ENCODE measurements at places on chromosomes 5 and 9. TPM values are rescaled to one million over a fixed set of nuclear protein-coding genes. Genes with fewer than 3 reads are reported as not detected.

- H3K27me3 ChIP-seq, result no peaks in the 10 kb centered on the region
- no peak for DNase-seq
- no peak overlapping the region for H3K27ac ChIP-seq
- H3K36me3 ChIP-seq, result no peaks in the 10 kb centered on the region
Measured at GRCh38 chr9:101977614-101978210, 239.3 kb upstream of the GRIN3A start.

DNA sequence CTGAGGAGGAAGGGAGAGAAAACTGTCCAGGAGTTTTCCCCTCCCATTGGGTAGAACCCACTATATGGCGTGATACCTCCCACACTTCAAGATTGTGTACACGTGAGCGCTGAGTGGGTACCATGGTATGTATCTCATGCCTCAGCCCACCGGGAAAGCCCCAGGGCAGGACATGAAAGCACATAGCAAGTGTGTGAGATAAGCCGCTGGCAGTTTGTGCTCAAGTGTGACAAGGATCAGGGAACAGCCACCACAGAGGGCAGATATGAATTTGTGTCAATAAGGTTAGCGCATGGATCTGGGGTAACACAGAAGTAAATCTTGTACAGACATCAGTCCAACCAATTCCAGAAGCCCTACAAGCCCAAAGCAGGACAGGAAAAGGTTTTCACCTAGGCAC, 42.6 kb upstream of the NAA35 start:
- no peak overlapping the region for H3K4me3 ChIP-seq
- no peaks in the 10 kb centered on the region for H3K4me1 ChIP-seq
- H3K36me3 ChIP-seq, result no peaks in the 10 kb centered on the region
- DNase-seq, result no peak
- no peaks in the 10 kb centered on the region for H3K27me3 ChIP-seq

SPINK7 gene
- not detected for total RNA-seq

DNAI1 gene
- total RNA-seq, result not detected

DNA sequence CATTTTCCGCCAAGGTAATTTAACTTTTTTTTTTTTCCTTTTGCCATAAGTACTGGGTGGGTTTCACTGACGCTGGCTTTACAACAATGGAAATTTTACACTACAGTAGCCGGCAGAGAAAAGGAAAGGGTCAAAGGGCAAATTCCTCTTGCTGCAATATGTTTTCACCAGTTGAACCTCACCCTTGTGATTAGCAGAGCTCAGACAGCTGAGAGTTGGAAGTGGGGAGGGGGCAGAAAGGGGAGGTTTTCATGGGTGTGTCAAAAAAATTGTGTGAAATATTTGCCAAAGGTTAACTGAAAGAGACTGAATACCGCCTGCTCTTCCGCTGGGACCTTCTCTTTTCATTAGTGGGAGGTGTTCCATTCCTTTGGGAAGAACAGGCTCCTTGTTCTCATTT, 296.9 kb downstream of the ADAMTS6 start:
- no peak overlapping the region for H3K27ac ChIP-seq
- H3K4me3 ChIP-seq, result no peak overlapping the region
- H3K36me3 ChIP-seq, result no peaks in the 10 kb centered on the region

GRCh38 chr5:177600508-177601018, 631 bp downstream of the B4GALT7 start:
- peaks cover 14% of the 10 kb centered on the region for H3K36me3 ChIP-seq
- peak; percentile 25 for DNase-seq
- no peaks in the 10 kb centered on the region for H3K27me3 ChIP-seq
- H3K27ac ChIP-seq, result peak overlapping the region; percentile 89

GRCh38 chr9:123749580-123750202, 180.2 kb downstream of the DENND1A start:
- peaks cover 9% of the 10 kb centered on the region for H3K4me1 ChIP-seq
- H3K36me3 ChIP-seq, result no peaks in the 10 kb centered on the region
- H3K4me3 ChIP-seq, result no peak overlapping the region
- no peak overlapping the region for H3K27ac ChIP-seq
- no peaks in the 10 kb centered on the region for H3K27me3 ChIP-seq

OLFM1 gene
- 26.0 TPM for total RNA-seq

GRCh38 chr9:95070549-95071021, 246.9 kb downstream of the FANCC start:
- peaks cover 32% of the 10 kb centered on the region for H3K4me1 ChIP-seq
- H3K4me3 ChIP-seq, result no peak overlapping the region
- peak; percentile 49 for DNase-seq

DNA sequence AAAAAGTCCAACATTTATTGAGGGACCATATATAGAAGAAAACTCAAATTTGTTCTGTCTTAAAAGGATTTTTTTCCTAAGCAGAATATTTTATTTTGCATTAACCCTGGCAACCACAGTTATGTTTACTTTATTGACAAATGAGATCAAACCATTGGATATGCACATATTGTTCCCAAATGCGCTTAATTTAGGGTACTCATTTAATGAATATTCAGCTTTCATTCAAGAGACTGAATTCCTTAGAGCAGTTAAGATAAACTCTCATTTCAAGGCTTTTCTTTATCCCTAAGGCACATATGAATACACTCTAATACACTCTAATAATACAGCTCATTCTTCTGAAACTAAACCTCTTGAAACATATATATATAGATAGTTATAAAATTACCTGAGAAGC, 150.2 kb downstream of the HMHB1 start:
- no peak overlapping the region for H3K4me3 ChIP-seq
- H3K27ac ChIP-seq, result no peak overlapping the region
- H3K4me1 ChIP-seq, result no peaks in the 10 kb centered on the region
- no peaks in the 10 kb centered on the region for H3K36me3 ChIP-seq
- DNase-seq, result no peak

DNA sequence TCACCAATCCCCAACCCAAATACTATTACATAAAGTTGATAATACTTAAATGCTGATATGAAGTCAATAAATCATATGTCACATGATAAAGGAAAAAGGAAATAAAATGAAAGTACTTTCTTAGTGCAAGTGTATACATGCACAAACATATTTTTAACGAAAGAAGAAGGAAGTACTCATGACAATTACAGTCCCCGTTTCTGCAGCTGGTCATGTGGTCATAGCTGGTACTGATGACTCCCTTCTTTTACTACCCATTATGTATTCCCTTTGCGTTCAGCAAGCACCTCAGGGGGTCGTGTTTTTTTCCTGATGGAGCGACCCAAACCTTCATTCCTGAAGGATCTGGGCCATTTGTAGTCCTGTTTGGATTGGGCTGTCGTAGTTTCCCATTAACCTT, 27.3 kb downstream of the CENPP start:
- no peak for DNase-seq
- H3K4me1 ChIP-seq, result peaks cover 4% of the 10 kb centered on the region
- no peak overlapping the region for H3K4me3 ChIP-seq

GNE gene
- total RNA-seq, result 13.7 TPM

GPRIN1 gene
- total RNA-seq, result 1.4 TPM

- no peak overlapping the region for H3K27ac ChIP-seq
- peaks cover 8% of the 10 kb centered on the region for H3K4me1 ChIP-seq
- no peak for DNase-seq
- H3K4me3 ChIP-seq, result no peak overlapping the region
- H3K36me3 ChIP-seq, result no peaks in the 10 kb centered on the region
Measured at GRCh38 chr9:130669965-130670364, 5.6 kb downstream of the PRDM12 start.

DNA sequence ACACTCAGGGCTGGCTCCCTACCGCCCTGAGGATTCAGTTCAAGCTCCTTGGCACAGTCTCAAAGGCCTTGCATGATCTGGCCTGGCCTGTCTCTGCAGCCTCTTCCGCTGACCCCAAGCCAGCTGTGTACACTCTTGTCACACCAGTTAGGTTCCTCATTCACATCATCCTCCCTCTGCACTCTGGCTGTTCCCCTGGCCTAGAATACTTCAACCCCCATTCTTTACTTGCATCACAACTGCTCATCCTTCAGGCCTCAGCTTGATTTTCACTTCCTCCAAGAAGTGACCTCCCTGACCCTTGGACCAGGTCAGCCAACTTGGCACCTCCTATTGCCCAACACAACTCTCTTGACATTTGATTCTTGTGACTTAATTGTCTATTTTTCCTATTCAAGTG, 18.9 kb upstream of the PFDN1 start:
- H3K4me3 ChIP-seq, result no peak overlapping the region
- H3K36me3 ChIP-seq, result no peaks in the 10 kb centered on the region
- H3K27me3 ChIP-seq, result no peaks in the 10 kb centered on the region
- peak; percentile 77 for DNase-seq

GRCh38 chr5:54653956-54654614, 136.5 kb downstream of the SNX18 start:
- no peaks in the 10 kb centered on the region for H3K27me3 ChIP-seq
- H3K4me1 ChIP-seq, result peaks cover 12% of the 10 kb centered on the region
- no peaks in the 10 kb centered on the region for H3K36me3 ChIP-seq
- H3K4me3 ChIP-seq, result no peak overlapping the region

- no peak for DNase-seq
- H3K4me1 ChIP-seq, result peaks cover 34% of the 10 kb centered on the region
- no peak overlapping the region for H3K27ac ChIP-seq
- H3K4me3 ChIP-seq, result no peak overlapping the region
- H3K36me3 ChIP-seq, result no peaks in the 10 kb centered on the region
Measured at GRCh38 chr9:125631391-125632085, 75.5 kb downstream of the MAPKAP1 start.

SPAAR gene
- 13.5 TPM for total RNA-seq

TAF1L gene
- not detected for total RNA-seq

- H3K4me3 ChIP-seq, result no peak overlapping the region
- no peaks in the 10 kb centered on the region for H3K36me3 ChIP-seq
- no peaks in the 10 kb centered on the region for H3K27me3 ChIP-seq
- H3K27ac ChIP-seq, result no peak overlapping the region
- no peak for DNase-seq
- no peaks in the 10 kb centered on the region for H3K4me1 ChIP-seq
Measured at GRCh38 chr5:25107853-25108252, 463.1 kb upstream of the CDH10 start.

DNA sequence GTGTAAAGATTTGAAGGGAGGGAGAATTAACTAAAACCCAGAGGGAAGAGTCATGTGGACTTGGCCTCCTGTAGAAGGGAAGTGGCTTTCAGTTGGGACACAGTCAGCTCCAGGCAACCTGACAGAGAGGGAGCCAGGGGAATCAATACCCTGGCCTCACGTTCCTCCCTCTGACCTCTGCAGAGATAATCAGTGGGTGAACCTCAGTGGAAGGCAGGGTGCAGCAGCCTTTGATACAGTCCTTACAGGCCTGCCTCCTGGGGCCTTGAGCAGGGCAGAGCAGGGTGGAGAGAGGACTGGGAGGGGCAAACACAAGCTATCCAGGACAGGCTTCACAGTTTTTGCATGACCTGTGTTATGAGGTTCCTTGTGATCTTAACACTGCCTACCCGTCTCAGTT, 61.9 kb upstream of the GPBP1 start:
- H3K27ac ChIP-seq, result no peak overlapping the region
- no peaks in the 10 kb centered on the region for H3K4me1 ChIP-seq
- no peaks in the 10 kb centered on the region for H3K27me3 ChIP-seq
- H3K4me3 ChIP-seq, result no peak overlapping the region

DNA sequence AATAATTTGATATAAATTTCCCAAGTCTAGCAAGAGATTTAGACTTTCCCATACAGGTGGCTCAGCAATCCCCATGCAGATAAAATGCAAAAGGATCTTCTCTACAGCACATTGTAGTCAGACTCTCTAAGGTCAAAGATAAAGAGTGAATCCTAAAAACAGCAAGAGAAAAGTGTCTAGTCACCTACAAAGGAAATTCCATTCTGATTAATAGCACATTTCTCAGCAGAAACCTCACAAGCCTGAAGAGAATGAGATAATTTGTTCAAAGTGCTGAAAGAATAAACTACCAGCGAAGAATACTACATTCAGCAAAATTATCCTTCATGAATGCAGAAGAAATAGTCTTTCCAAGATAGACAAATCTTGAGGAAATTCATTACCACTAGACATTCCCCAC, 493.3 kb downstream of the PRELID2 start:
- no peaks in the 10 kb centered on the region for H3K36me3 ChIP-seq
- no peaks in the 10 kb centered on the region for H3K4me1 ChIP-seq
- DNase-seq, result no peak

ELOVL7 gene
- total RNA-seq, result 8.2 TPM

- no peak overlapping the region for H3K4me3 ChIP-seq
- DNase-seq, result no peak
- H3K27me3 ChIP-seq, result no peaks in the 10 kb centered on the region
- no peaks in the 10 kb centered on the region for H3K36me3 ChIP-seq
- H3K27ac ChIP-seq, result no peak overlapping the region
Measured at GRCh38 chr5:9519537-9519936, 26.3 kb downstream of the SEMA5A start.

TSLP gene
- total RNA-seq, result 1.7 TPM

GRCh38 chr5:173954671-173955521, 34.1 kb upstream of the C5orf47 start:
- H3K27ac ChIP-seq, result no peak overlapping the region
- no peaks in the 10 kb centered on the region for H3K27me3 ChIP-seq
- no peaks in the 10 kb centered on the region for H3K4me1 ChIP-seq
- peaks cover 94% of the 10 kb centered on the region for H3K36me3 ChIP-seq

DNA sequence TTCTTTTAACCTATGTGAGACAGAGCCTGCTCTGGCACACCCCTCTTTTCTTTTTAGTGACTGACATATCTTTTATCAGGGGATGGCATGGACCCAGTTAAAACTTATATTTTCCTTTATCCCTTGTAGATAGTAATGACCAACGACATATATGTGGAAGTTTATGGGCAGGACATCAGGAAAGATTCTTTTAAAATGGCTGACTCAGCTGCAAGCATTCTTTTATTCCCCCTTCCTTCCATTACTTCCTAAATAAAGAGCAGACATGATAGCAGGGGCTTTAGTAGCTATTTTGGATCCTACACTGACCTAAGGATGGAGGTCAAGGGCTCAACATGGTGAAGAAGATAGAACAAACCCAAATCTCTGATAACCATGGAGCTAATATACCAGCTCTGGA, 25.0 kb upstream of the VPS13A start:
- H3K36me3 ChIP-seq, result no peaks in the 10 kb centered on the region
- no peak overlapping the region for H3K27ac ChIP-seq
- no peaks in the 10 kb centered on the region for H3K27me3 ChIP-seq
- no peak overlapping the region for H3K4me3 ChIP-seq

IL9 gene
- not detected for total RNA-seq

All from upper lobe of right lung (tissue), 1 donor.